Hematopoietic multipotent progenitor cell treated with erythropoietin and hydrocortisone succinate and interleukin-3 and kit ligand, for 6 days (in vitro differentiated cells): ENCODE measurements at places on chromosomes 3 and 15.

- DNase-seq = peak; percentile 20
These were observed 2.0 kb downstream of the C2CD4A start for GRCh38 chr15:62068810-62069167.

DNA sequence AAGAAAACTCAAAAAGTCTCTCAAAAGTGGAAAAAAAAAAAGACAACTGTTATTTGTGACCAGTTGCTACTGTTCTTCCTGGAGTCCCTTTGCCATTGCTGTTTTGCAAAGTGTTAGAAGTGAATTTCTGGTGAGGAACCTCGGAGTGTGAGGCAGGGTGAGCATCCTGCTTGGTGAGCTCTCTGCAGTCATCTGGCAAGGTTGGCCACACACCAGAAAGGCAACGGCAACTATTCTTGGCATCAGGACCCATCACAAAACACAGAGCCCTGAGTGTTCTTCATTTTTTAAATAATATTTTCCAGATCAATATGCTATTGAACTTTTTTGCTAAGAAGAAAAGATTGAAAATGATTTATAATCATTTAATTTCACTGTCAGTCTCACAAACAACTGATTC is 60.7 kb downstream of the CGNL1 start:
- no peak for DNase-seq

DNA sequence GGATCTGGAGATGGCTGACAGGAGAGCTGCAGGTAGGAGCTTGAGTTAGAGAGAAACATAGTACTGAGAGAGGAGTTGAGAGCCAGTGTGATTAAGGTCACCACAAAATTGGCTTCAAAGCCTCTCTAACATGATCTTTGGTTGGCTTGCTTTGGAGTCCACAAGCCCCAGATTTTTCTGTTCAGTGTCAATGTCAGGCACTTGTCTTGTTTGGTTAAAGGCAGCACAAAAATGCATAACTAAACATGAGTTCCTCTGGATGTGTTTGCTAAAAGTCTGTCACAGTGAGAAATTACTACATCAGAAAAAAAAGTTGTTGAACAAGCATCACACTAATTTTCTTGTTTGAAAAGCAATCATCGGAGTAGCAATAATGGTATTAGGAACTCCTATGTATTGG is 440.5 kb downstream of the NTRK3 start:
- DNase-seq = no peak

GRCh38 chr3:122928396-122929187 is 99.0 kb downstream of the SEMA5B start:
- DNase-seq = no peak

- peak; percentile 39 for DNase-seq
These were observed 46.0 kb downstream of the GALK2 start for GRCh38 chr15:49215768-49216739.

- DNase-seq = no peak
These were observed 25.9 kb downstream of the RFTN1 start for GRCh38 chr3:16487511-16488175.

GRCh38 chr3:158672215-158673176 is at the start of gene LXN:
Gene LXN (minus strand): TSS chr3:158672648. CDS start chr3:158672478, 170 bp downstream.
- peak; percentile 96 for DNase-seq

GRCh38 chr3:66342717-66343356 is 122.0 kb downstream of the SLC25A26 start:
- no peak for DNase-seq

- DNase-seq = peak; percentile 82
These were observed 34.5 kb downstream of the KLF13 start for GRCh38 chr15:31360843-31361763.
